Progenitor cell of endocrine pancreas (in vitro differentiated cells): ENCODE measurements at places on chromosomes 6 and 20.

GRCh38 chr6:25713824-25714223 is 40.7 kb upstream of the SLC17A4 start:
- no peak for DNase-seq

DNA sequence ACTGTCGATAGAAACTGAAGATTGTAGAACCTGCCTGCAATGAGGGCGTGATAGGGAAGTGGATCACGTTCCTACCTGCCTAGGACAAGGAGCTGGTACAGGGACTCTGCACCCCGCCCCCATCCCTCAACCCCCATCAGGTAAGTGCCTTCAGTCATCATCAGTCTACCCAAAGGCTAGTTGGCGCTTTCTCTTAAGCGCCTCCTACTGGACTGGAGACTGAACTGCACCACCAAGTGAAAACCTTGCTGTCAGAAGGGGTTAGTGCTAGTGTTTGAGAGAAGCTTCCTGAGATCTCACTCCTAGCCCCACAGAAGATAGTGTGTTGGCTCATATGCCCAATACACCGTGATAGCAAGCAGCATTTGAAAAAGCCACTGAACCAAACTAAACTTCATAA is 706.5 kb upstream of the MAN1A1 start:
- no peak for DNase-seq

- no peak for DNase-seq
These were observed 11.8 kb downstream of the UTRN start for GRCh38 chr6:144296973-144297372.

DNA sequence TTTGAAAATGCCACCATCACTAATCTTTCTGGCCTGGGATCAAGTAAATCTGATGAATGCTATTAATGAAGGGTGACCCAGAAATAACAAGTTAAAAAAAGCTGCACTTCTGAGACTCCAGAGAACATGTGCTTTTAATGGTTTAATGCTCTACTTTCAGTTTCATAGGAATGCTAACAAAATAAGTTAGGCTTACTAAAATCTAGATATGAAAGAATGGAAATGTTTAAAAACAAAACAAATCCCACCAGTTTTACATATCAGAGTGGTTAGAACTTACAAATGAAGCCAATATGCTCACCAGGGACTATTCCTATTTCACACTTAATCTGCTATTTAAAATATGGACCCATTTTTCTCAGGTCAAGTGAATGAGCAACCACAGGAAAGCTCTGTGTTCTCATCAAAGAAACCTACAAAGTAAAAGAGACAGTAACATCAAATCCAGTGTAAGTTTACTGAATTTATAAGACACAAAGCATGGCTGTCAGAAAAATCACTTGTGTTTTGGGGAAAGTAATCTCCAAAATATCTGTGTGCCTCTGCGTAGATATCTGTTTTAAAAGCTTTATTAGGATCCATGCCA is 40.3 kb downstream of the FYN start:
- no peak for DNase-seq

DNA sequence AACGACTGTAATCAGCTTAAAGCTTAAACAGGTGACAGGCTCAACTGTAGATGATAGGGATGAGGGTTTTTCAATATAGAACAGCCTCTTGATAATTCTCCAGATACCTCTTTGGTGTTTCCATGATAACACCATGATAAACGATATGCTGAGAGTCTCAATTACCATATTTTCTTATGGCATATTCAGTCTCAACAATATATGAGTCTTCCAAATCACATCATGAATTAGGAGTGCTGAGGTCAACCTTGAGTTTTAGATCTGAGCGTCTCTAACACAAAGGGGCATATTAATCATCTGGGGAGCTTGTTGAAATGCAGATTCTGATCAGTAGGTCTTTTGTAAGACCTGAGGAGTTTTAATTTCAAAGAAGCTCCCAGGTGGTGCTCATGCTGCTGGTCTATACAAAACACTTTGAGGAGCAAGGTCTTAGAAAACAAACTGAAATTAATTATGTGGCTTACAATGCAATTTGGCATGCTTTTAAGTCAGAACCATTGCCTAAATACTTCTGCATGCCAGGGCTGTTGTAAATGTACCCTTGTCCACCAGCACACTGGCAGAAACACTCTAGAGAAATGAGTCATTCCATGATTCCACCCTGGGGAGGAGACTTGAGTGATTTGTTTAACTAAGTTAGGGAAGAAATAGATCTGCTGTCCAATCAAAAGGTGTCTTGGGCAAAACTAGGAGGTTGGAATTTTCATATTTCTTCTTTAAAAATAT is 49.6 kb downstream of the PTCHD4 start:
- no peak for DNase-seq

- no peak for DNase-seq
These were observed 6.6 kb upstream of the PHIP start for GRCh38 chr6:79084693-79085092.

GRCh38 chr6:90715093-90715655 is 128.3 kb upstream of the MAP3K7 start:
- no peak for DNase-seq

- no peak for DNase-seq
These were observed 7.2 kb downstream of the BHLHE23 start for GRCh38 chr20:62999580-62999979.

GRCh38 chr20:45450097-45450818 is 19.3 kb upstream of the WFDC2 start:
- DNase-seq = no peak

DNA sequence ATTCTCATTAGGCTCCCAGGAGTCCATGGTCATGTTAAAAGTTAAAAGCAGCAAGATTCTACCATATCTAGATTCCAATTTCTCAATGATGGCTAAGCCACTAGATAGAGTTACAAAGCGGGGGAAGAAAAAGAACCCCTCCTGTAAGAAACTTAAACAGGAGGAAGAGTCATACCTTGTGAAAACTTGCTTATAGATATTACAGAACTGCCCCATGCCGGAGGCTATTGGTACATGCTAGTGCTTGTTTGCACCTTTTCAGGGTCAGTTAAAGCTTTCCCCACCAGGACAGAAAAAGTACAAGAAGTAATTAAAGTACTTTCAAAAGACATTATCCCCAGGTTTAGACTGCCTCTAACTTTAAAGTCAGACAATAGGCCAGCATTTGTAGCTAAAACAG is 15.5 kb upstream of the GSTA3 start:
- DNase-seq = no peak

- no peak for DNase-seq
These were observed 66.5 kb upstream of the PIM1 start for GRCh38 chr6:37103169-37104039.

- no peak for DNase-seq
These were observed 228.0 kb downstream of the DLL1 start for GRCh38 chr6:170062915-170063241.

DNA sequence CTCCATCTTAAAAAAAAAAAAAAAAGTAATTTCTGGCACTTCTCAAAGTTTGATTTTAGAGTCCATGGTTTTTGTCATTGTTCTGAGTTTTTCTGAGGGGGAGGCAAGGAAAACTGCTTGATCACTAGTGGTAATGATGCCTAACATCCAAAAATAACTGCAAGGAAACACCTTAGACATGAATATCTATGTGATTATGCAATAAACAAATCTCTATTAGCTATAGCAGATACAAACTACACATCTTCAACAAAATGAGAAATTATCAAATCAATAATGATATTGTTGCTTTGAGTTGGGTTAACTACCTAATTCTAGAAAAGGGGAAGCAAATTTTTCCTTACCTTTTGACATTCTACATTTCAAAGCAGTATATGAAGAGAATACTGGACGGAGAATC is 230.9 kb upstream of the JARID2 start:
- DNase-seq = no peak

DNA sequence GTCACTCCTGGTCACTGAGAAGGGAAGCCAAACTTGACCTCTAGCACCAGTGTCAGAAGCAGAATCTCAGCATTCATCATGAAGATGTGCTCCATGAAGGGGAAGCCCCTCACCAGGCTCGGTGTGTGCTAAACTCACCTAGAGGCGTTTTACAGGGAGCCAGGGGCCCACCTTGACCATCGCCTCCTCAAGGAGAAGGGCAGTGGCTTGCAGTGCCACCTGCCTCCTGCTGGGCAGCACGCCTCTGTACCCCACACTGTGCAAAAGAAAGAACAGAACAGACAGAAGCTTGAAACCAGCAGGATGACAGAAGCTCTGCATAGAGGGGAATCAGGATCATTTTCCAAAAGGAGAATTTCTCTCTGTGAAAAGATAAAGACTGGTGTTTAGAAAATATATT is 39.7 kb downstream of the NOX3 start:
- no peak for DNase-seq

DNA sequence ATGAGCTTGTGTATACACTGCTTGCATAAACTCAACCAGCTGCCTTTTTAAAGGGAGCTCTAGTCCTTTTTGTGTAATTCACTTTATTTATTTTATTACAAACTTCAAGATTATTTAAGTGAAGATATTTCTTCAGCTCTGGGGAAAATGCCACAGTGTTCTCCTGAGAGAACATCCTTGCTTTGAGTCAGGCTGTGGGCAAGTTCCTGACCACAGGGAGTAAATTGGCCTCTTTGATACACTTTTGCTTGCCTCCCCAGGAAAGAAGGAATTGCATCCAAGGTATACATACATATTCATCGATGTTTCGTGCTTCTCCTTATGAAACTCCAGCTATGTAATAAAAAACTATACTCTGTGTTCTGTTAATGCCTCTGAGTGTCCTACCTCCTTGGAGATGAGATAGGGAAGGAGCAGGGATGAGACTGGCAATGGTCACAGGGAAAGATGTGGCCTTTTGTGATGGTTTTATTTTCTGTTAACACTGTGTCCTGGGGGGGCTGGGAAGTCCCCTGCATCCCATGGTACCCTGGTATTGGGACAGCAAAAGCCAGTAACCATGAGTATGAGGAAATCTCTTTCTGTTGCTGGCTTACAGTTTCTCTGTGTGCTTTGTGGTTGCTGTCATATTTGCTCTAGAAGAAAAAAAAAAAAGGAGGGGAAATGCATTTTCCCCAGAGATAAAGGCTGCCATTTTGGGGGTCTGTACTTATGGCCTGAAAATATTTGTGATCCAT is 15.3 kb downstream of the TNFAIP3 start:
- DNase-seq = no peak

DNA sequence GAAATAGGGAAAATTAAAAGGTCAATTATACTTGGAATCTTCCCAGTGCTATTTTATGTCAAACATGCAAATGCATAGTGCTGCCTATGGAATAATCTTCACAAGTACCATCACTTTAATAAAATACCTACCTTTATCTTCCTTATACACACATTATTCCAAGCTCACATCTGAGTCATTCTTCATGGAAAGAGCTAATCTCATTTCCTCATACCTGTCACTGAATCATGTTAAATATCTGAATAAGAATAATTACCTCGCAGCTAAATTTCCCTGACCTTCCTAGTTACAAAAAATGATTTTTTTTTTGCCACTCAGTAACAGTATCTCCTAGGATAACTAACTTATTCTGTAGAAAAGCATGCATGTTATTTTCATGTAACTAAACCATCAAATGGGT is 661.4 kb upstream of the HS3ST5 start:
- no peak for DNase-seq

- no peak for DNase-seq
These were observed 563 bp downstream of the MGME1 start for GRCh38 chr20:17969278-17969883.

GRCh38 chr20:4573564-4574355 is 147.9 kb upstream of the PRND start:
- no peak for DNase-seq

- DNase-seq = no peak
These were observed 193.9 kb downstream of the DLL1 start for GRCh38 chr6:170096803-170097504.

DNA sequence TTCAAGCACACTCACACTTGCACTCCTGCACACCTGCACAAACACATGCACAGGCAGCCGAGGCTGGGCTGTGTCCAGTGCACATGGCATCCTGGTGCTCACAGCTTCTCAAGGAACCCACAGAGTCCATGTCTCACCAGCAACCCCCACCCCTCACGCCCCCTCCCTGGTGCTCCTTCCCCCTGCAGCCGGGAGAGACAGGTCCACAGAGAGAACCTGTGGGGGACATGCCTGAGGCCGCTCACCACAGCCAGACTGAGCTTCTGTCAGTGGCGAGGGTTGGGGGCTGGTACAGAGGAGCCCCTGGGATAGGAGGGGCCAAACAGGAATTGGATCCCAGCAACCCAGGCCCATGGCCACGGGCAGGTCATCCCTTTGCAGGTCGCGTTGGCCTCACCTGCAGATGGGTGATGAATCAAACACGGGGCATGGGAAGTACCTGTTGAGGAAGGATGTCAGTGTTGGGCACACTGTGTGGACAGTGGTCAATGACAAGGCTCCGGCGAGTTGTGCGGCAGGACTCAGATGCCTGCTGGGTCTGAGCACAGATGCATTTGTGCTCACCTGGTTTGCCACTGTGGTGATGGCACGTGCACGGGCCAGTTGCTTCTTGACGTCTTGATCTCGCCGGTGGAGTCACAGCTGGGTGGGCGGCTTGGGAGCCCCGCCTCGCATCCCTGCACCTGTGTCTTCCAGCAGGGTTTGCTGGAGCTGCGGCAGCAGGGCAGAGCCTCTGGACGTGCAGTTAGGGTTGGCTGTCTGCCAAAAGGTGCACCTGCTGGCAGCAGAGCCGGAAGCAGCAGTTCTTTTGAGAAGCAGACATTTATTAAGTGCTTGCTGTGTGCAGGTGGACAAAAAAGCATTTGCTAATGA is 113.0 kb downstream of the ERMARD start:
- DNase-seq = no peak

GRCh38 chr6:42911171-42912021 is 4.5 kb upstream of the PTCRA start:
- peak; percentile 29 for DNase-seq

- DNase-seq = no peak
These were observed 57.7 kb upstream of the VSTM2L start for GRCh38 chr20:37845241-37845681.

DNA sequence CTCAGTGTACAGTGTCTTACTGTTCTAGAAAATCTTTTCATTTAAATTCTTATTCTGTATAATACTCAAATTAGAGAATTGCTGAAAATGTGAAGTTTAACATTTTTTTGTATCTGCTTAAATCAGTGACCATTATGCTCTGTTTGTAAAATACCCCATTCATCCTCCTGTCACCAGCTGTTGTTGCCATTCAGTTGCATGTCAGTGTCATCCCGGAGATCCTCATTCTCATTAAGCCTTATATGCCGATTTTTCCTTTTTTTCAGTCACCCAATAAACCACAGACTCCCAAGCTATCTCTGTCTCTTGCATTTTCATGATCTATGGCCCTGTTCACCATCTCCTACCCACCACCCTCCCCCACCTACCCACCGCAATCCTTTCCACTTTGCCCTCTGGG is 20.4 kb downstream of the GTF2H5 start:
- DNase-seq = no peak

- DNase-seq = no peak
These were observed 32.8 kb downstream of the VIP start for GRCh38 chr6:152783217-152783878.

DNA sequence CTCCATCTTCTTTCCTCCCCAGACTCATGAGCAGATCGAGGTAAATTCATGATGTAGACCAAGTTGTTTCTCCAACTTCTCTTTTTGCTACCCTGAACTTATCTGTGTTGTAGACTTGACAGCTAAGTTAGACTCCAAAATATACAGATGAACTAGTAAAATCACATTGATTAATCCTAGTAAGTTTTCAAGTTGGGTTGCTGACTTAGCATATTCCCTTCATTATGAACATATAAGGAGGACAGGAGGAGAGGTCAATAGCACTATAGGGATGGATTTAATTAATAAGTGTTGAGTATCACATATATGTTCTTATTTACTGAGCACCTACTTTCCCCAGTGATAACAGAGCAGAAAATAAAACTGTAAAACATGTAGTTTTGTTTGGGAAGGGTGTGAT is 227.3 kb downstream of the TINAG start:
- DNase-seq = no peak

GRCh38 chr6:72620871-72621290 is 983 bp upstream of the KCNQ5 start:
- no peak for DNase-seq

- DNase-seq = peak; percentile 61
These were observed at the start of gene RIMS1 for GRCh38 chr6:71886184-71887005. RIMS1 (plus strand) TSS chr6:71886550; CDS start chr6:71887024, 474 bp downstream.
